ENCODE measurements at places on chromosomes 3 and 15.

DNA sequence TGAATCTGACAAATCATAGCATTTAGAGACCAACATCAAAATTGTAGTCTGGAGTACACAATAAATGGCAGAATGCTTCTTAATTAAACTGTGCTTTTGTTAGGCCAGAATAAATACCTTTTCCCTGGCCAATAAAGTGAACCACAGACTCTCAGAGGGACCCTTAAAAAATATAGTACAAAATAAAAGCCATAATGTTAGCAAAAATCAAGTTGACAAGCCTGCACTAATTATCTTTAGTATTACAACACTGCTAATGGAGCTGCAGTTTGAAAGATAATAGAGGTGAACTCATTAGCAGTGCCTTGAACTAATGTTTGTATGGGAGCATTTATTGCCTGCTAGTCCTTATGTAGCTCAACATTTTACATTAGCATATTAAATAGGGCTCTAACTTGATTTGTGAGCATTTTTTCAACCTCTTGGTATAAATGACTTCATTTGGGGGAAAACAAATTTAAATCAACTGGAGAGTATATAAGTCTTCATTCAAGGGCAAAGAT is 801.3 kb downstream of the EPHA3 start:
- DNase-seq, result no peak

GRCh38 chr3:186519021-186519658 is 25.0 kb downstream of the CRYGS start:
- DNase-seq, result peak; percentile 69

GRCh38 chr3:155248531-155249187 is 44.8 kb downstream of the STRIT1 start:
- DNase-seq, result no peak

- DNase-seq, result no peak
Measured at GRCh38 chr3:179929091-179929529, 107.6 kb downstream of the PEX5L start.

DNA sequence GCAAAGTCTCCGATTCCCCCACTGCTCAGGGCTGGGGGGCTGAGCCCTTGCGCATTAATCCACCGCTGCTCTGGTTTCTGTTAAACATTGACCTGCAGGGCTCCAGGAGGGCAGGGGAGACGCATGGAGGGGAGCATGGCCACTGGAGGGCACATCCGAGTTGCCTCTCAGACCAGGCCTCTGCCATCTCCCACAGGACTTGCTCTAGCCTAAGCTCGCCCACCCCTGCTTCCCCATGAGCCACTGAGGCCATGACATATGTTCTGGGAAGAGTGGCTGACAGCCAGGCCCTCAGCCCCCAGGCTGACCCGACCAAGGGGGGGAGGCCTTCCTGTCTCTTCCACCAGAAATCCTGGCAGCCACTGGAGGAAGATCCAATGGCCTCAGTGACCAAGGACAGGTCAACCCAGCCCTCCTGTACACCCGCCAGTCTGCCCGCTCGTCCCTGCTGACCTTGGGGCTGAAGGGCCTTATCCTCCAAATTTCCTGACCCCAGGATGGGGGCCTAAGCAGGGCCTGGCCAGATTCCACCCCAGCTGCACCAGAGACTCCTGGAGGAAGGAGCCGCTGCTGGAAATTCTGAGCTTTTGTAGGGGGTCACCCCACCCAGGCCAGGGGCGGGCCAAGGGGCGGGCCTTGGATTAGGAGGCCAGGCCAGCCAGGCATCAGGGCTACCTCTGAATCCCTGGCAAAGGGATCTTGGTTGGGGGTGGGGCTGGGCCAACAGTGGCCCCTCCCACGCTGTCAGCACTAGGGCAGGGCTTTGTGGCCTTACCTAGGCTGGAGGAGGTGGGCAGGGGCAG is at the start of gene HYAL1:
HYAL1 (minus strand) TSS at position 562 of the 803 bp plus-strand sequence. CDS start 618 bp downstream, outside the sequence.
- no peak for DNase-seq

DNA sequence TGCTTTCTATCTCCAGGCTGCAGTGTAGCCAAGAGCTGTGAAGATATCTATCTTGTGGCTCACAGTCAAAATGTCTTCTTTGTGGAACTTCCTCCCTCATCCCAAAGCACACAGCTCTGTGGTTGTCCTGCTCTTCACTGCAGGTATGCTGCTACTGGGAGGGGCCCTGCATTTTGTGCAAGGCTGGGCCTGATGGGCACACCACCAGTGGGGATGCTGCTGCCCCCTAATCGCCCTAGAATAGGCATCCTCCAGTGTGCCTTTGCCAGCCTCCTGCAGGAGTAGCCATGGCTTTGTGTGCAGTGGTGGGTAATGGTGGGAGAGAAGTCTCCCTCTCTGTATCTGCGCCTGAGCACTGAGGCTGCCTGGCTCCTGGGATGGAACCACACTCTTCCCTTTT is 297.3 kb downstream of the DOCK3 start:
- no peak for DNase-seq

GRCh38 chr3:125191256-125191655 is 21.3 kb downstream of the SLC12A8 start:
- DNase-seq, result no peak

GRCh38 chr3:18007980-18008379 is 265.5 kb upstream of the TBC1D5 start:
- DNase-seq, result no peak

GRCh38 chr15:71295603-71296314 is 180.5 kb downstream of the THSD4 start:
- no peak for DNase-seq

DNA sequence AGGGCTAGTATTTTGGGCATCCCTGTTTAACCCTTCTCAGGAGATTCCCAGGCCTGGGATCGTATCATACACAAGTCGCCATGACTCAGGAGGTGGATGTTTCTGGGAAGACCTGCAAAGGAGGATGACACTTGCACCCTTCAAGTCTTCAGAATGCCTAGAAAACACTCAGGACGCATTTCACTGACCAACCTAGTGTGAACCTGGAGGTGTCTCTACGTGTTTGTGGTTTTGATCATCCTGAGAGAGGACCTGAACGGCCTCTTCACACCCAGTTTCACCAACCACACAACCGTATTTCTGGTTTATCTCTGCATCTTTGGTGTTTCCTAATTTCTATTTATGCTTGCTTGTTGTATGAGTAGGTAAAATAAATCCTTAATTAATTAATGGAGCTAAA is 2.8 kb upstream of the CLDND1 start:
- DNase-seq, result no peak

DNA sequence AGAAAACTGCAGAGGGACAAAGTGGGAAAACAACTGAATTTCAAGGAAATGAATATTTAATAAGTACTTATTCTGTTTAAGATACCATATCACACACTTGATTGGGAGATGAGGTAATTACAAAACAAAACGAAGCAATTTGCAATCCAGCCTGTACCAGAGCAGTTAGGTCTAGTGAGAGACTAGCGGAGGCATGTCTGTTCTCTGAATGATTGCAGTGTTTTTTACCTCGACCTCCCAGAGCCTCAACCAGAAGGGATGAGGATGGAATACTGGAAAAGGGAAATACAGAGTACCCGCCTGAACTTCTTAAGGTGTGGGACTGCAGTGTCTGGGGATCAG is 59.5 kb downstream of the PIK3CB start:
- no peak for DNase-seq

DNA sequence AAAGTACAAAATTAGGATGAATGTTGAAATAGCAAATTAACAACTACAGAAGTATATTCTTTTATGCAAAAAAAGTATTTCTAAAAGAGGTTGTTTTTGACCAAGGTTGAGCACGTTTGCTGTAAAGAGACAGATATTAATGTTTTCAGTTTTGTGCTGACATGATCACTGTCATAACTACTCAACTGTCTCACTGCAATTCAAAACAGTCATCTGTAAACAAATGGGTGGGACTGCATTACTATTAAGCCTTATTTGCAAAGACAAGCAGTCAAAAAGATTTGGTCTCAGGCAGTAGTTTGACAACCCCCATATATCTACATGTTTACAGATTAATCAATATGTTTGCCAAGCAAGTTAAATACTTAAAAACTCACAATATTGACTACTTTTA is 109.1 kb upstream of the ZNF385D start:
- DNase-seq, result no peak

- no peak for DNase-seq
Measured at GRCh38 chr3:195582947-195583346, 793 bp downstream of the APOD start.

GRCh38 chr3:9916734-9917680 is at the start of gene IL17RC:
IL17RC (plus strand) TSS chr3:9917098; CDS start chr3:9917316, 218 bp downstream.
- peak; percentile 29 for DNase-seq

DNA sequence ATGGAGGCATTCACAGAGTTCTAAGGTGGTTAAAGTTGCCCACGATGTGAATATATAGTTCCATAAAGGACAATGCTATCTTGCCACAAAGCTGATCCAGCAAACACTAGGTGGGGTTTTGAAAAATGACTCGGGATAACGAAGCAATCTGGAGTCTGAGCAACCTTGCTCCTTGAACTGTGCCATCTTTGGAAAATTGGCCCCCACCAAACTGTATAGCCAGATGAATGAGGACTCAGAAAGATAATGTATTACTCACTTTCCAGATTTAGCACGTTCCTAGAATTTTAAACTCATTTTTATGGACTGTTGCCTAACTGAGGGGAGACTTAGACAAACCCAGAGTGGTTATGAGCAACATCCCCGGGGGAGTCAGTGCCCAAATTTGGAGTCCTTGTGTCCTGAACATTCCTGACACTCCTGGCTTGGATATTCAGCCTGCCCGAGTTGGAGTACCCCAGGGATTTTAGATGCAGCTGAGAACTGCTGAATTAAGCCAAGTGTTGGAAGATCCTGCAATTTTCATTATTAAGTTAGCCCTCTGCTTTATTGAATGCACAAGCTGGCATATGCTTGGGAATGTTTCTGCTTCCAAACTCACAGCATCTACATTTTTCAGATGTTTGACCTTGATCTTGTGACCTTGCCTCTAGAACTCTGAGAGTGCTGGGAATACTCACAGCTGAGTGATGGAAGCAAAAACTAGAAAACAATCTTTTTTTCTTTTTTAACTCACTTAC is 8.8 kb upstream of the MAGI1 start:
- DNase-seq, result no peak

- no peak for DNase-seq
Measured at GRCh38 chr3:152469248-152470025, 200.7 kb downstream of the MBNL1 start.

DNA sequence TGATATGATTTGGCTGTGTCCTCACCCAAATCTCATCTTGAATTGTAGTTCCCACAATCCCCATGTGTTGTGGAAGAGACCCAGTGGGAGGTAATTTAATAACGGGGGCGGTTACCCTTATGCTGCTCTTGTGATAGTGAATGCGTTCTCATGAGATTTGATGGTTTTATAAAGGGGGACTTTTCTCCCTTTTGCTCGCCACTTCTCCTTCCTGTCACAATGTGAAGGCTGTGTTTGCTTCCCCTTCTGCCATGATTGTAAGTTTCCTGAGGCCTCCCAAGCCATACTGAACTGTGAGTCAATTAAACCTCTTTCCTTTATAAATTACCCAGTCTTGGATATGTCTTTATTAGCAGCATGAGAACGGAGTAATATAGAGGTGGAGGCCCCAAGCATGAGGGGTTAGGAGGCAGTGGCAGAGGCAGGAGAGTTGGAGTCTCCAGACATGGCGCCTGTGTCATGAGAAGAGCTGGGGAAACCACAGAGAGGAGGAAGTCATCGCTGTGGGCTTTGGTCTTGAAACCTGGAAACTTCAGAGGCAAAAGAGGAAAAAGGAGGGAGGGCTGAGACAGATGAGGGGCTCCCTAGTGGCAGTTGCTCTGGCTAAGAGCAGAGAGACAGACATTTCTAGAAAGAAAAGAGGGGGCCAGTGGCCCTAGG is 107.8 kb upstream of the VEPH1 start:
- DNase-seq, result no peak

- peak; percentile 37 for DNase-seq
Measured at GRCh38 chr3:9727041-9727595, 4.4 kb upstream of the BRPF1 start.

DNA sequence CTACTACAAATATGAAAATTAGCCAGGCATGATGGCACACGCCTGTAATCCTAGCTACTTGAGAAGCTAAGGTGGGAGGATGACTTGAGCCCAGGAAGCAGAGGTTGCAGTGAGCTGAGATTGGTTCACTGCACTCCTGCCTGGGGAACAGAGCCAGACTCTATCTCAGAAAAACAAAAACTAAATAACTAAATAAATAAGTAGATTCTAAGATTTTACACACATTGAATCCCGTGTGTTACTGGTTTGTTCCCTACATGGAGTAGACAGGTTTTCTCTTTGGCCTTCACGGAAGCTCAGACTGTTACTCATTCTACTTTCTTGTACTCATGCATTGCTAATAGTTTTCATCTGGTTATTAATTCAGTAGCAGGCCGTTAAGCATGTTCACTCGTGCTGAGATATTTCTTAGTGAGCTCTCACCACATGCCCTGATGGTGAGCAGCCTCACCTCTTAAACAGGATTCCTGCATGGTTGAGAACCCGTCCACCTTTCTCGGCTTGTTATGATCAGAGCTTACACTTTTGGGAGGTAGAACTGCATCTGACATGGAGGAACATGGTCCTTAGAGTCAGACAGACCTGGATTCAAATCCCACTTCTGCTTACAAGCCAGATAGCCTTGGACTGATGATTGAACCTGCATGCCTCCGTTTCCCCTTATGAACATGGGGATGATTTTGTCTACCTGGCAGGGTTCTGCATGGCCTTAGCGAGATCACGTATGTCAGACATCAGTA is 49.1 kb downstream of the CMTM7 start:
- DNase-seq, result no peak

GRCh38 chr3:154089421-154090420 is 31.5 kb upstream of the ARHGEF26 start:
- DNase-seq, result no peak

DNA sequence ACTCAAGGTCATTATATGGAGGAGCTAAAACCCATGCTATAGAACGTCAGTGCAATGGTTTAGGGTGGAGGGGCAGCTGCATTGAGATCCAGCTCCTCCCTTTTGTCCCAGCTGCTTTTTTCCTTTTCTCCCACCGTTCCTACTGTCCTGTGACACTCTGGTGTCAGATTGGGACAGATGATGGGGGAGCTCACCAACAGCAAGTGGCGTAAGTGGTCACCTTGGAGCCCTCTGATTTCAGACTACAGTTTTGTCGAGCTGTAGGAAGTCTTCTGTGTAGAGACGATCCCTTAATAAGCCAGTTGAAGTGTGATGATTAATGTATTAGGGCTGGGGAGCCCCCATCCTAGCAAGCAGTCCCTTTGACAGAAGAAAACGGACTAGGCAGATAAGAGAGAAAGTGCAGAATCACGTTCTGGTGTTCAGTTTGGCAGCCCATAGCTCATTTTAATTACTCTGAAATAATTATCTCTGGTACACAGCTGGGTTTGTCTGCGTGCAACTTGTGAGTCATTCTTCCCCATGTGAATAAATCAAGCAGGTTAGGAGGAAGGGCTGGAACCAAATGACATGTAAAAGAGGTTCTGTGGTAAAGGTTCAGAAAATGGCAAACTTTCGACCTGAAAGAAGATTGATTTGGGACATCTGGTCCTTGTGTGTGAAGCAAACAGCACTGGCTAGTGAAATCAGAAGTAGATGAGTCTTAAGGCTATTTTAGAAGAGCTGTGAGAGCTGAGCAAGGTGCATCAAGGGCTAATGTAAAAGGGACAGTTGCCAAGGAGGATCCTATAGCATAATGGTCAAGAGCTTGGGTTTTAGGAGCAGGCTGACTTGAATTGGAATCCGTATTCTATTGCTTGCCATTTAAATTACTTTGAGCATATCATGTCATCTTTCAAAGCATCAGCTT is 241.4 kb downstream of the EDEM1 start:
- no peak for DNase-seq

GRCh38 chr3:86815880-86816279 is 175.1 kb downstream of the VGLL3 start:
- no peak for DNase-seq

GRCh38 chr3:40763807-40764206 is 239.0 kb downstream of the ZNF621 start:
- DNase-seq, result no peak

GRCh38 chr3:14461748-14462324 is 59.4 kb downstream of the SLC6A6 start:
- DNase-seq, result peak; percentile 25

- DNase-seq, result no peak
Measured at GRCh38 chr3:194808640-194809097, 123.0 kb downstream of the FAM43A start.

Data from stimulated activated CD4-positive, alpha-beta T cell treated with anti-CD3 and anti-CD28 coated beads, Interleukin-2, amount 100 ng/mL, for 4 hours (primary cell).